ENCODE measurements at places on chromosomes 5 and 9.

GRCh38 chr5:171745602-171746001 lies 40.0 kb upstream of the SMIM23 start:
- DNase-seq: no peak

DNA sequence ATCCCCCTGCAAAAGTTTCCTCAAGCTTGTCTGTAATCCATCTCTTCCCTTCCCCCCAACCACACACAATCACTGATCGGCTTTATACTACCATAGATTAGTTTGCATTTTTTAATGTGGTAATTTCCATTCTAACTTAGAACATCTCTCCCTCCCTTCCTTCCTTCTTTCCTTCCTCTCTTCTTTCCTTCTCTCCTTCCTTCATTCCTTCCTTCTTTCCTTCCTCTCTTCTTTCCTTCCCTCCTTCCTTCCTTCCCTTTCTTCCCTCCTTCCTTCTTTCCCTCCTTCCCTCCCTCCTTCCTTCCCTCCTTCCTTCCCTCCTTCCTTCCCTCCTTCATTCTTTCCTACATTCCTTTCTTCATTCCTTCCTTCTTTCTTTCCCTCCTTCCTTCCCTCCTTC lies 166.2 kb upstream of the MSX2 start:
- no peak for DNase-seq

DNA sequence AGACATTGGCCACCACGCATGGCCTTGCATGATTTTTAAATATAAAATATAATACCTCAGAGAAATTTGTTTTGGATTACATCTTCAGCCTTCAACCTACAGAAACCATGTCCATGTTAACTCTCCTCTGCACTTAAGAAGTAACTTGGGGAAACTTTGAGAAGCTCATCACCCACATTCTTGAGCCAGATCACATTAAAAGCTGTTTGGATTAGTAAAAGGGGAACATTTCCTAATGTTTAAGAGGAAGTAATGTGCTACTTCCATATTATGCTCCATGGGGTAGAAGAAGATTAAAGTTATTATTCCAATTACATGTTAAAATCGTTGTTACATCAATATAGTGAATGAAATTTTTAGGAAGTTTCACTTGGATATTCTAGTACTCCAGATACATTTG lies 10.4 kb upstream of the CEP120 start:
- no peak for DNase-seq

GRCh38 chr9:10649076-10649475 lies 36.3 kb upstream of the PTPRD start:
- no peak for DNase-seq

DNA sequence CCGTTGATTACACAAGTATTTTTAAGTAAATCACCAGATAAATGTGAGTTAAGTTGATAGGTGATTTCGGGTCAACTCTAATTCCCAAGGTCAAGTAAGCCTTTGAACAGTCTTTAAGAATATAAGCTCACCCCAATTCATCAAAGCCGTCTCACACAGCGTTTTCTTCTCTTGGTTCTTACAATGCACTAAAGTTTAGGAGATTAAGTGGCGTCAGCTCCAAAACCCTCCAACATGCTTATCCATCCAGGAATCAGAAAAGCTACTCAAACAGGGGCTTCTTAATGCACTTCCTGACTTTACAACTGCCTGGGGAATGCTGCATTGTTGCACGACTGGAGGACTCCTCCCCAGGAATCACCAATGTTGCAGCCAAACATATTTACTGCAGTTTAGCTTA lies 206.2 kb upstream of the EFNA5 start:
- no peak for DNase-seq

Data from right renal pelvis (tissue), 4 donors.